Left colon (tissue), 2 donors: ENCODE measurements at places on chromosomes 3 and 15. TPM values are rescaled to one million over a fixed set of nuclear protein-coding genes. Genes with fewer than 3 reads are reported as not detected.

Gene GATA2
- 2.6 TPM for total RNA-seq

Gene PLSCR5
- not detected for total RNA-seq

Gene GOLGA8J
- not detected for total RNA-seq

Gene NR1I2
- total RNA-seq, result 71.2 TPM

Gene PRSS50
- total RNA-seq, result not detected

Gene TMCO5A
- total RNA-seq, result not detected

GRCh38 chr15:41967506-41968206 lies 4.7 kb downstream of the EHD4 start:
- DNase-seq, result no peak

GRCh38 chr3:35932995-35933394 lies 293.7 kb downstream of the ARPP21 start:
- no peak for DNase-seq

- no peak for DNase-seq
These were observed 10.3 kb downstream of the CCDC54 start for GRCh38 chr3:107387555-107387954.

DNA sequence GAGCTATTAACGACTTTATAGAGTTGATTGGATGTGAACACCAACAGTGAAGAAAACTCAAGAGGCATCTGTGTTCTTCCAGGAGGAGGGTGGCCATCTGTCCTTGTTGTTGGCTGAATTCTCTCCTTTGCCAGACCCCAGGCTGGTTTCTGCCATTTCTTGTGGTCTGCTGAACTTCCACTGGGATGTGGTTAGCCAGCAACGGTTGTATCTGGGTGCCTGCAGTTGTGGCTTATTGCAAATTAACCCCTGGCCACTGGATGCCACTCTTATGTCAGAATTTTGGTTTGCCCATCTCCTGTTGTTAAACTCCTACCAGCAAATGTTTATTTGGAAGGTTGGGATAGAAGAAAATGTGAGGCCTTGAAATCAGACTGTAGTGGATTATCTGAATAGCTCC lies 163.6 kb upstream of the TBC1D5 start:
- DNase-seq, result no peak

DNA sequence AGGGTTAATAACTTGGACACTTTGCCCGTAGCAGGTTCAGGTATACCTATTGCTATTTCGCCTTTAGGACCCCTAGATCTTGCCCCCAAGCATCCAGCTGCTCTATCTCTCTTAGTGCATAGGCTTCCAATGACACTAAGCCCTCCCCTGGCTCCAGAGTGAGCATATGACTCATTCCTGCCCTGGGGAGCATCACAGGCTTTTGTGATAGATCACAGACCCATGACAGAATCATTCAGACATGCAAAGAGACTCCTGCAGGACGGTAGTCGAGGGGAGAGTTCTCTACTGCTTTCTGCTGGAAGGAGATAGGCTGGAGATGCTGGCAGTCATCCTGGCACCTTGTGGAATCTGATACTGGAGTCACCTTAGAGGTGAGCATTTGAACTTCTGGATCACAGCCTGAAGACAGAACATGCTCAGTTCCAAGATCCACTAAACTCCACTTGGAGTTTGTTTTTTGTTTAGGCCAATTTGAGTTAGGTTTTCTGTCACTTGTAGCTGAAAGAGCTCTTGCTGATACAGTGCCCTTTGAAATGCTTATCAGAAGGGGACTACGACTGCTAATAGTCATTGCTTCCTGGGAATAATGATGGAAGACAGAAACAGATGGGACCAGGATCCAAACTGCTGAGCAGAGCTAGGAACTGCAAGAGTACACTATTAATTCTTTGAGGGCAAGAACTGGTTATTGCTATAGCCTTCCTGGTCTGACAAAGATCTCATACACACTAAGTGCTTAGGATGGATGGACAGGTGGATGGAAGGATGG lies 11.0 kb downstream of the LYSMD2 start:
- no peak for DNase-seq

GRCh38 chr15:66019826-66020398 lies 150.6 kb downstream of the RAB11A start:
- no peak for DNase-seq

- no peak for DNase-seq
These were observed 476.5 kb upstream of the WNT5A start for GRCh38 chr3:55963601-55964000.

DNA sequence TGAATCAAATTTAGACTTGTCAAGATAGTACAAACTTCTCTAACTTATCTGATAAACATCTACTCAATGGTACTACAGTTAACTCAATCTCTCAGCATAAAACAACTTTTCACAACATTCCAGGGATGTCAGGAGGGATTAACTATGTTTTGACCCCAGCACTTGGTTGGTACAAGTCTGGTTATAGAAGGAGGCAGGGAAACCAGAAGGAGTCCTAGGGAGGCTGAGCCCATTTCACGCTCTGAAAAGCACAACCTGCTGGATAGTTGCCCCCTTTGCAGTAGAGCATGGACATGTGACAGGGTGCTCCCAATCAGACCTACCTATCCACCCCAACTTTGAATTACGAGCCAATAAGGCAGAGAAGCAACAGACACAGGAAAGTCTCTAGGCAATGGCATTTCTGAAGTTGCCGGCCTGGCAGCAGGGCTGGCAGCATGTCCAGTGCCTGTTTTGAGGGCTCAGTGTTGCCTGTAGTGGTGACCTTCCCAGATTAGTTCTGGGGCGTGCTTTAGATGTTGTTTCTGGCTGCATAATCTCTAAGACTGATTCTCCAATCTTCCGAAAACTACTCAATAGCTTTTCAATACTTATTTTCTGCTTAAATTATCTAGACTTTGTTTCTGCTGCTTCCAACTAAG lies 8.2 kb downstream of the ANKUB1 start:
- DNase-seq, result no peak
